ENCODE measurements at places on chromosomes 6 and 20. TPM values are rescaled to one million over a fixed set of nuclear protein-coding genes. Genes with fewer than 3 reads are reported as not detected.

The PLA2G7 gene
- total RNA-seq, result not detected

DNA sequence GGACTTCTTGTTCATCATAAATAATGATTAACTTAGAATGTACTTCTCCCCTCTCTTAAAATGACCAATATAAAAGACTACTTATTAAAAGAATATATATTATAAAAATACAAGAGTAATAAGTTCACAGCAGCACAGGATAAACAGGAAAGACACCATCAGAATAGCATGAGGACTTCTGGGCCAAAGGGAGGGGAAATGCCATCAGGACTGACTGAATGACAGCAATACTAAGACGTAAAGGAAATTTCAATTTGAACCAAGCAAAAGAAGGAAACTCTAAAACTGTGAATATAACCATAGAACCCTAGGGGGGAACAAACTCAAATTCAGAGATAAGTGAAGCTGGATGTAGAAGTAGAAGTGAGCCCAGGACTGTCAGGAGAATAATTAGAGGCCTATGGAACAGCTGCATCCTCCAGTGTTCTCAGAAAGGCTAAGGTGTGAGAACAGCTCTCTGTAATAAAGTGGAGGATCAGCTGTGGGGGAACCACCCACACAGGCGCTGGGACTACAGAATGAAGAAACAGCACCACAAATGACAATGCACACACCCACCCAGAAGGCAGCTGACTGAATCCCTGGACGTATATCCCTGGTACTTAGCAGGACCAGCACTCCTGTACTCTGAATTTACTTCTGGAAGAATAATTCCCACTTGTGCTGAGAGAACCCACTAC lies 37.8 kb downstream of the ZHX3 start:
- peaks cover 2% of the 10 kb centered on the region for H3K36me3 ChIP-seq
- H3K4me3 ChIP-seq, result no peak overlapping the region
- H3K4me1 ChIP-seq, result peaks cover 41% of the 10 kb centered on the region
- DNase-seq, result no peak
- H3K27ac ChIP-seq, result peak overlapping the region; percentile 68

GRCh38 chr6:23526526-23526925 lies 599.5 kb upstream of the NRSN1 start:
- H3K4me1 ChIP-seq, result peaks cover 4% of the 10 kb centered on the region
- H3K27ac ChIP-seq, result no peak overlapping the region
- no peaks in the 10 kb centered on the region for H3K27me3 ChIP-seq
- no peak overlapping the region for H3K4me3 ChIP-seq
- no peak for DNase-seq

DNA sequence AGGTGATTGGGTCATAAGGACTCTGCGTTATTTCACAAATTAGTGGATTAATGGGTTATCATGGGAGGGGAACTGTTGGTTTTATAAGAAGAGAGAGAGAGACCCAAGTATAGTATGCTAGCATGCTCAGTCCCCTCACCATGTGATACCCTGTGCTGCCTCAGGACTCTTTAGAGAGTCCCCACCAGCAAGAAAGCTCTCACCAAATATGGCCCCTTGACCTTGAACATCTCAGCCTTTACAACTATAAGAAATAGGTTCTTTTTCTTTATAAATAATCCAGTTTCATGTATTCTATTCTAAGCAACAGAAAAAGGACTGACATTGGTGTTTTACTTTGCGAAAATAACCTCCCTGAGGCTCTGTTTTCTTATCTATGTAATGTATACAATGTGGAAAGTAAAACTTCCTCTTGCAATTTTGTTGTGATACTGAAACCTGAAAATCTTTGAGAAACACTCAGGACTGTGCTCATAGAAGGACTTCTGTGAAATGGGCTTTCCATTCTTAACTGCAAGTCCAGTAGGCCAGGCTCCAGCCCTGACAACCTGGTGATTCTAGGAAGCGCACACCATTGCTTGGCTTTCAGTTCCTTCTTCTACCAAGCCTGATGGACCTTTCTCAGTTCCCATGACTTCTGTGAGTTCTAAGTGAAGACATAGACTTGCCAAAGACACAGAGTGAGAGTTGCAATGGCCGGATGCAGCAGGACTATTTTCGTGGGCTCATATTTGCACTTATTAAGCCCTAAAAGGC lies 21.9 kb downstream of the SIRPD start:
- no peak for DNase-seq
- no peak overlapping the region for H3K4me3 ChIP-seq
- H3K27ac ChIP-seq, result no peak overlapping the region
- no peaks in the 10 kb centered on the region for H3K36me3 ChIP-seq
- peaks cover 20% of the 10 kb centered on the region for H3K27me3 ChIP-seq
- H3K4me1 ChIP-seq, result no peaks in the 10 kb centered on the region

DNA sequence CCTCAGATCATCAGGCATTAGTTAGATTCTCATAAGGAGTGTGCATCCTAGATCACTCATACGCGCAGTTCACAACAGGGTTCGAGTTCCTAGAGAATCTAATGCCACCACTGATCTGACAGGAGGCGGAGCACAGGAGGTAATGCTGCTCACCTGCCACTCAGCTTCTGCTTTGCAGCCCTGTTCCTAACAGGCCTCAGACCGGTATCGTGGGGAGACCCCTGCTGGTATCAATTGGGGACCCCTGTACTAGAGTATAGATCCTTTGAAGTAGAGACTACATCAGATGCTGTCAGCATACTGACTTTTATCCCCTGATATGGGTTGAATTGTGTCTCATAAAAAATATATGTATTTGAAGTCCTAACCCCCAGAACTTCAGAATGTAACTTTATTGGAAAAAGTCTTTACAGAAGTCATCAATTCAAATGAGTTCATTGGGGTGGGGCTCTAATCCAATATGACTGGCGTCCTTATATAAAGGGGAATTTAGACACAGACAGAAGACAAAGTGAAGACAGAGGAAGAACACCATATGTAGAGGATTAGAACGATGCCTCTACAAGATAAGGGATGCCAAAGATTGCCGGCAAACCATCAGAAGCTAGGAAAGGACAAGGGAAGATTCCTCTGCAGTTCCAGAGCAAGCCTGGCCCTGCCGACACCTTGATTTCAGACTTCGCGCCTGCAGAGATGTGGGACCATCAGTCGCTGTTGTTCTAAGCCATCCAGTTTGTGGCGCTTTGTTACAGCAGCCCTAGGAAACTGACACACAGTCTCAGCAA lies 104.4 kb upstream of the BTBD3 start:
- H3K27me3 ChIP-seq, result no peaks in the 10 kb centered on the region
- H3K4me1 ChIP-seq, result peaks cover 31% of the 10 kb centered on the region
- H3K4me3 ChIP-seq, result no peak overlapping the region
- H3K27ac ChIP-seq, result no peak overlapping the region
